ENCODE measurements at places on chromosomes 6 and 20.

- DNase-seq, result no peak
These were observed 135.3 kb upstream of the NEDD9 start for GRCh38 chr6:11367638-11368199.

DNA sequence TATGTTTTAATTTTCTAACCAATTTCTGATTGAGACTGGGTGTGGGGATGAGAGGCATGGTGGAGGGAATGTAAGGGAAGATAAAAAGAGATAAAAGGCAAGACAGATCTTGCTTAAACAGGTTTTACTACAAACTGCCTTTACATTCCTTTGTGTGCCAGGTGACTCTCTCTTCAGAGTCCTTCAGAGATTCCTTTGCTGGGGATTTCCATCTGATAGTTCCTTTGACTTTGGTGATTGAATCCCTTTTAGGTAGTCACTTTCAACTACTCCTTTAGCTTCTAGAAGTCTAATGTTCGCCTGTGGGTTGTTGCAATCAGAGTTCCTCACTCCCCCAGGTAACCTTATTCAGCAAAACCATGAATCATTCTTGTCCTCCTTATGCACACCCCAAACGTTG, 283.3 kb upstream of the MANEA start:
- no peak for DNase-seq

DNA sequence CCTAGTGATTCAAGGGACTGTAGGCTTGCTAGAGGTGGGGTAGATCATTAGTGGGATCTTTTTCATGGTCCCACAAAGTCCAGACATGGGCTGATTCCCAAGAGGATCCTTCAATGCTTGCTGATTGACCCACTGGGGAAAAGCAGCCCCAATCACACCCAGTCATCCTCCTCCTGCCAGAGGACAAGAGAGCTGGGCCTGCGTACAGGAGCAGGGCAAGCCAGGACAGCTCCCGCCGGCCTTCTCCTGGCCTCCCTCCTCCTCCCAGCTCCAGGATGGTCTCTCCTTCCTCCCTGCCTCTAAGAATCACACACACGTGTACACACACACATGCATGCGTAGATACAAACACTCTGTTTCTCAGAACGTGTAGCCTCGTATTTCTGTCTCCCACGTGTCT, 27.0 kb downstream of the KCNK15 start:
- no peak for DNase-seq

- DNase-seq, result no peak
These were observed 161.7 kb downstream of the PLCB1 start for GRCh38 chr20:8293750-8294149.

GRCh38 chr6:93799226-93799625, 379.9 kb upstream of the EPHA7 start:
- DNase-seq, result no peak

- no peak for DNase-seq
These were observed 4.6 kb downstream of the ZNF184 start for GRCh38 chr6:27468334-27468733.

Data from frontal cortex (tissue), 4 donors.